ENCODE measurements at places on chromosomes 2 and 18.

- no peak for DNase-seq
Observed at GRCh38 chr2:34664266-34664665, 1065.2 kb upstream of the FAM98A start.

DNA sequence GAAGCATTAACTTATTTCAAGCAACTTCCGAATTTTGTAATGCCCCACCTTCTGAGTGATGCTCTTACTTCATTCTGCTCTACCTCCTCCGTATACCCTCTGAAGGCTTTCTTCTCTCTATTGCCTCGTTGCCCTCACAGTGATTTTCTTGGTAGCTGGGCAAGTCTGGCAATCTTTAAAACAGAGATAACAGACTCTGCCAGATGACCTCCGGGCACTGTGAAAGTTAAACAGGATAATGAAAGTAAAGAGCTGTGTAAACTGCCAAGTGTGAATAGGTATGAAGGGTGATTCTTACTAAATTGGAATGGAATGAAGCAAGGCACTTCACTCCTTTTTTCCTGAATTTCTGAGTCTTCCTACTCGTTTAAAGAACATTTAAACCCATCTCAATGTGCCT is 207.3 kb upstream of the GYPC start:
- DNase-seq, result no peak

DNA sequence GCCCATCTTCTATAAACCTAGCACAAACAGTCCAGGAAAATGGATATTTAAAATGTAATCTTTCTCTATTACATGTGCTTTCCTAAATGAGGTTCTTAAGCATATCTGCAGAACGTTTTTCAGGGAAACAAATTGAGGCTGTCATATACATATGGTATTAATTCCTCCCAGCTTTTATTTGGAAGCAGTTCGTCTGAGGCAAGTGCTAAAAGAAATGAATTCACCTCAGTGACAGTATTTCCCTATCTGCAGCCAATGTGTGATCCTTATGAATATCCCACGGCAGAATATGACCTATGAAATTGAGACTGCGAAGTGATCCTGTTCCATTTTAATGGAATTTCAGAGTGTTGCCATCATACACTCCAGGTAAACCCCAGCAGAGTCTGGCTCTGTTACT is 7.1 kb downstream of the MYOM1 start:
- DNase-seq, result no peak

- no peak for DNase-seq
Observed at GRCh38 chr2:212646698-212647366, 108.2 kb upstream of the ERBB4 start.

GRCh38 chr2:193272011-193272410 is 1077.3 kb upstream of the TMEFF2 start:
- peak; percentile 56 for DNase-seq

DNA sequence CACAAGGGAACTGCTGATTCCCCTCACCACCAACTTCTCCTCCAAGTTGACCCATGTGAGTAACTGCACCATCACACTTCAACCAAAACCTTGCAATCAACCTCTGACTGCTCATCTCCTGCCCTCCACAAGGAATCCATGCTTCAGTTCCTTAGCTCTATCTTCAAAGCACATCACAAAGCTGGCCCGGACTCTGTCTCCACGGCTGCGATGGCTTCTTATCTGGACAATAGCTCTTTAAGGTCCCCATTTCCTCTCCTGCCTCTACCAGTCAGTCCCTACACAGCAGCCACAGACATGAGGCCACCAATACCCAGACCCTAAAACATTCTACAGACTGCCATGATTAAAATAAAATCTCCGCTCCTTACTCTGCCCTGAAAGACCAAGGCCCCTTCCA is 25.7 kb downstream of the MBOAT2 start:
- no peak for DNase-seq

GRCh38 chr18:58615140-58616132 is 13.5 kb downstream of the ALPK2 start:
- DNase-seq, result no peak

DNA sequence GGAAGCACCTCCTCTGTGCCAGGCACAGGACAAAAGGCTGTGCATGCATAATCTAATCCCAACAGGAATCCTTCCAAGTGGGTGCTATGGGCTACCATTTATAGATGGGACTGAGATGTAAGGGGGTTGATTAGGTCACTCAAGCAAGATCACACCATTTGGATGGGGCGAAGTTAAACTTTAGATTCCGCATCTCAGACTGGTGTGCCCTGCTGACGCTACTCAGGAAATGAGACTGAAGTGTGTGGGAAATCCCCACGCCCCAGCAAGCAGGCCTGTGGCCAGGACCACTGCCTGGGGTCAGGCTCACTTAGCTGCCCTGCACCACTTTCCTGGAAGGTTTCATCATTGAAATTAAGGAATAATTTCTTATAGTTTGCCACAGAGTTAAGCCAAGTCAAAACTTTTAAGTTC is 70.5 kb upstream of the PPP1CB start:
- no peak for DNase-seq

GRCh38 chr2:161223139-161223732 is 63.0 kb downstream of the TANK start:
- peak; percentile 5 for DNase-seq

DNA sequence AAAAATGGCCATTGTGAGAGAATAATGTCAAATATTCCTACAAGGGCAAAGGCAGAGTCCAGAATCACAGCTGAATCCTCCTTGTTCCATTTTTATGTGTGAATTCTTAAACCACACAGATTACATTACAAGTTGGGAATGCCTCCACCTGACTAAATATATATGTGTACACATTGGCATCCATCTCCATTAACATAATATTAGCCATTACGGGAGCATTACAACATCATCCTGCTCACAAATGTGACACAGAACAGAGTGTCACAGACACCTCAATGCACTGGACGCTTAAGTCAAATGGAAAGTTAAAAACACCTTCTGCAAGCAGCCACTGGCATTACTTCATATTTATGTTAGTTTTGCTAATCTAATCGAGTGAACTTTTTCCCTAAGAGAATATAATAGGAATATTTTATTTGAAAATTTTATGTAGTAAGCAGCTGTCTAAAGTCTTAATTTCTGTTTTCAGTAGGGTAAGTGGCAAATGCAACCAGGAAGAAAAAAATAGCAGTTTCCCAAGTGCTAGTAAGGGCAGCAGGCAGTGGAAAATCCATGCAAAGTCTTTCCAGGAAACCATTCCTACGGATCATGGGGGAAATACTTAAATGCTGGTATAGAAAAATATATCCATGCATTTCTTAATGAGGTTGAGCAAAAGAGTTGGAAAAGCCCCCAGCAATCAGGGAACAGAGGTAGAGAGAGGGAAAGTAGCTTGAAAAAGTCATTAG is 255.6 kb downstream of the OSR1 start:
- no peak for DNase-seq

DNA sequence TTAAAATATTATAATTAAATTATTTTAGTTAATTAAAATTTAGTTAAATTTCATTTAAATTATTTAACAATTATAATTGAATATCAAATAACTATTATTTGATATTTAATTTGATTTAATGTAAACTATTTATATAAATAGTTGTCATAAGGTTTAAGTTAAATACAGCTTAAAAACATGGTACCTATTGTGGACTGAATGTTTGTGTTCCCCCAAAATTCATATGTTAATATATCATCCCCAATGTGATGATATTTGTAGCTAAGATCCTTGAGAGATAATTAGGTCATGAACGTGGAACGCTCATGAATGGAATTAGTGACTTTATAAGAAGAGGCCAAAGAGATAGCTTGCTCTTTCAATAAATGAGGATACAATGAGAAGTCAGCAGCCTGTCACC is 505.7 kb upstream of the LRATD1 start:
- DNase-seq, result no peak

DNA sequence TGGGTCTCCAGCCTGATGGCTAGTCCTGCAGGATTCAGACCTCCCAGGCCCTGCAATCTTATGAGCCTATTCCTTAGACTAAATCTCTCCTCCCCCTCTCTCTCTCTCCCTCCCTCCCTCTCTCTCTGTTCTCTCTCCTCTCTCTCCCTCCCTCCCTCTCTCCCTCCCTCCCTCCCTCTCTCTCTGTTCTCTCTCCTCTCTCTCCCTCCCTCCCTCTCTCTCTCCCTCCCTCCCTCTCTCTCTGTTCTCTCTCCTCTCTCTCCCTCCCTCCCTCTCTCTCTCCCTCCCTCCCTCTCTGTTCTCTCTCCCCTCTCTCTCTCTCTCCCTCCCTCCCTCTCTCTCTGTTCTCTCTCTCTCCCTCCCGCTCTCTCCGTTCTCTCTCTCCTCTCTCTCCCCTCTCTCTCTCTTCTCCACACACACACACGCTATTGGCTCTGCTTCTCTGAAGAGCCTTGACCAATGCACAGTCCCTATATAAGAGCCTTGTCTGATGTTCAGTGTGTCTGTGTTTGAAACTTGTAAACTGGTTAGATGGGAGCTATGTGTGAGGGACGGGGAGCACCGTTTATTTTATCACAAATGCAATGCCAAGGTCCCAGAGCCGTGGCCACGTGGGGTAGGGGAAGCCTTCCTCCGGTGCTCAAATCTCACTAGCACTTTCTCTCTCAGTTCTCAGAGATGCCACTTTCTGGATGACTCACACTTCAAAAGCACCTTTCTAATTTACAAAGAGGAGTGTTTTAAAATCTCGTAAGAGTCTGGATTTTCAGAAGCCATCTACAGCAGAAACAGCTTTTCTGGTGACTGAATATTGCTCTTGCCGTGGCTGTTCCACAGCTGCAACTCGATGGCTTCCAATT is 9.4 kb upstream of the PRLH start:
- DNase-seq, result no peak

- DNase-seq, result peak; percentile 0
Observed at GRCh38 chr2:55898386-55899040, 25.1 kb downstream of the EFEMP1 start.

DNA sequence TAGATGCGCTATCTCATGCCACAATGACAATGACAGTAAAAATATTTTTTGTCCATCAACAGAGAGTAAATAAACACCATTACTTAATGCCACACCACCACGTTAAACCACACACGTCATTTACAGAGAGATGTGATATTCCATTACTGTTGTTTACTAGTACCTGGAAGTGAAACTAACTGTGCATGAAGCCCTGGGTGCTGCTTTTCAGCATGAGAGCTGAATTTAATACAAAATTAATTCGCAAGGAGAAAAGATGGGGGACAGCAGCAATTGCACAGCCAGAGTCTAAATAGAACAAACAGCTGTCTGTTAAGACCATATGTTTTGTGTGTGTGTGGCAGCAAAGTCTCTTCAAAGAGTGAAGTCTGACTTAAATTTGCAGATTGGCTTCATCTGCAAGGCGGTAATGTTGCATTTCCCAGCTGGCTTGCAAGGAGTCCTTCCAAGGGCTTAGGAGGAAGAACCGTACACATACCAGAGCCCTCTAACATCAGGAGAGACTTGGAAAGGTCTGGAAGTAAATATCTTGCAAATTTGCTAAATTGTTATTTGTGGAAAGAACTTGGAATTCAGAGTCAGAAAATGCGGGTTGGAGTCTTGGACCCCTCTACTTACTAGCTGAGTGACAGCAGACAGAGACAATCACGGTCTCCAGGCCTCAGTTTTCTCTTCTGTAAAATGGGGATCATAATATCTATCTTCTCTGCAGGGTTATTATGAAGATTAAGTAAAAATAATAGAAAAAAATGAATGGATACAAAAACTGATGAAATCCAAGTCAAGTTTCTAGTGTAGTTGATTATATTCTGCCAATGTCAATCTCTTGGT is 127.6 kb downstream of the ALPK2 start:
- DNase-seq, result peak; percentile 48

- no peak for DNase-seq
Observed at GRCh38 chr2:233384015-233384414, 29.7 kb downstream of the DGKD start.

DNA sequence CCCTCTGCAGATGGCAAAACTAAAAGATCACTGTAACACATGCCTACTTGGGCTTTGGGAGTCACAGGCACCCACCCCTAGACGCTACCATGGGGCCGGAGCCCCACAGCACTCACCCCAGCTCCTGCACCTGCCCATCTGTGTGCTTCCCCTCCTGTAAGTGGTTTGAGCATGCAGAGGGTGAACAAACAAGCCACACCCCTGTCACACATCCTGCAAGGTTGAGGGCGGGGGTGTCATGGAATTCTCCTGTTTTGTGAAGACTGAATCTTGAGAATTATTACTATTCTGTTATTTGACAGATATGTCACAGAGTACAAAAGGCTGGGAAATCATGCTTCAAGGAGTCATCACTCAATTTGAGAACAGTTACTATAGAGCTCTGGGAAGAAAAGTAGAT is 60.9 kb downstream of the RFTN2 start:
- DNase-seq, result no peak

GRCh38 chr18:61608316-61608715 is 275.1 kb downstream of the CDH20 start:
- no peak for DNase-seq
